Activated naive CD8-positive, alpha-beta T cell treated with anti-CD3 and anti-CD28 coated beads, Interleukin-2, amount 10 ng/mL, durations not matched to agents 7 days and 5 days (primary cell): ENCODE measurements at places on chromosomes 3 and 15. TPM values are rescaled to one million over a fixed set of nuclear protein-coding genes. Genes with fewer than 3 reads are reported as not detected.

The LDHAL6B gene
- total RNA-seq = not detected

The CAMP gene
- total RNA-seq = not detected

The PLA2G4B gene
- 21.5 TPM for total RNA-seq

The MESP2 gene
- total RNA-seq = not detected

The SCAANT1 gene
- total RNA-seq = not detected

The TEX55 gene
- not detected for total RNA-seq

The TM4SF18 gene
- total RNA-seq = not detected

The SLC12A1 gene
- total RNA-seq = not detected

The SGO1 gene
- total RNA-seq = 28.8 TPM

The SAMD7 gene
- total RNA-seq = not detected

The FMN1 gene
- total RNA-seq = 0.45 TPM

The C3orf49 gene
- not detected for total RNA-seq

The CKMT1B gene
- total RNA-seq = not detected

The CLDN18 gene
- not detected for total RNA-seq

The TIPIN gene
- total RNA-seq = 29.5 TPM

The TUSC7 gene
- total RNA-seq = not detected

The ZBED2 gene
- total RNA-seq = 1.9 TPM

The STRIT1 gene
- total RNA-seq = not detected

The MRAS gene
- 0.69 TPM for total RNA-seq

The TGM4 gene
- not detected for total RNA-seq

The ARPIN gene
- 0.11 TPM for total RNA-seq

The PEX5L gene
- not detected for total RNA-seq

The NR2F2 gene
- total RNA-seq = not detected

The GHRL gene
- 0.53 TPM for total RNA-seq

The DNAJA4 gene
- 28.5 TPM for total RNA-seq

The ZNF710 gene
- 16.7 TPM for total RNA-seq

The KCNAB1 gene
- total RNA-seq = 0.09 TPM

The ARHGEF26 gene
- not detected for total RNA-seq

The PIGZ gene
- total RNA-seq = 1.4 TPM

The BBX gene
- total RNA-seq = 53.5 TPM

The BNC1 gene
- total RNA-seq = not detected

The CAMKV gene
- total RNA-seq = not detected

The MOBP gene
- total RNA-seq = not detected

The ABHD6 gene
- total RNA-seq = 5.3 TPM

The RHCG gene
- not detected for total RNA-seq

The ILDR1 gene
- not detected for total RNA-seq
